ENCODE measurements at places on chromosomes 11 and 22. TPM values are rescaled to one million over a fixed set of nuclear protein-coding genes. Genes with fewer than 3 reads are reported as not detected.

DNA sequence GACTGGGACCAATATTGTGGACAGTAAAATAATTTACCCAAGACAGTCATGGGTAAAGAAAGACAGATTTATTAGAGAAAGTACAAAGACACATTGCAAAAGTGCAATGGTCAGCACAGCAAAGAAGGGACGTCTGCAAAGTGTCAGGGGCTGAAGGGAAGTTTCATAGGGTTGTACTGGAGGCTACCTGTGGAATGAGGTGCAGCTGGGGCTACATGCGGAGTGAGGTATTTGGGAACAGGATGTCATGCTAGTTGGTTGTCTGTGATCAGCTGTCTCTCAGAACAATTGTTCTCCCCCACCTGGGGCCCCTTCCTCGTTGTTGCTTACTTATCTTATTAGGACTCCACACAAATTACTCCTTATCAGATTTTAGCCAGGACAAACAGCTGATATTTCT, 11.4 kb upstream of the APOL3 start:
- no peak for DNase-seq

DNA sequence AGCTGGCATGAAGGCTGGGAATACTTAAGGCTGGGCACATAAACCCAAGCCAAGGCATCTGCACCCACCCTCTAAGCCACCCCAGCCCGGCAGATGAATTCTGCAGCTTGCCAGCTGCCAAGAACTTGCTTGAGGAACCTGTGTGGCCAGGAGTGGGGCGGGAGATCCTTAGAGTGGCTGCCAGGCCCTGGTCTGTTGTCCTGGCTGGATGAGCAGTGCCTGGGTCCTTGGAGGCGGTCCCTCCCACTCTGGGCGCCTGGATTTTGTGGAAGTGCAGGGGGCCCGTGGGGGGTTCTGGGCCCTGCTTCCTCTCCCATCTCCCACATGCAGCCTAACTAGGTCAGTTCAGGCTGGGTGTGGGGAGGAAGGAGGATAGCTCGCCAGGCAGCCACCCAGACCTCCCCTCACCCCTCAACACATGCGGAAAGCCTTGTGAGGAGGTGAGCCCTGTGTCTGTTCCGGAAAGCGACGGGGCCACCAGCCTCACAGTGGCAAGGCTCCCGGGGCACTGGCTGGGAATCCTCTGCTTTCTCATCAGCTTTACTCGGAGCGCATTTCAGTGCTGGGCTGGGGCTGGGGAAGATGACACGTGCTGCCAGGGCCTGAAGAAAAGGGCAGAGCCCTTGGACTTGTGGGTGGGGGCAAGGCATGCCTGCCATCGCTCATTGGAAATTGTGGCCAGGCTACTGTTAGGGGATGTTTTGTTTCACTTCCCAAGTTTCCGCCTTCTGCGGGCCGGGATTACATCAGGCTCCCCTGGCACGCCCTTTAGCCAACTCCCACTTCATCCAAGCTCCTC, 8.4 kb downstream of the DAGLA start:
- DNase-seq: no peak

- DNase-seq: no peak
These were observed 4.7 kb upstream of the PCF11 start for GRCh38 chr11:83152264-83152663.

- DNase-seq: no peak
These were observed at the start of gene ARAP1 for GRCh38 chr11:72752088-72752914. ARAP1 (minus strand) TSS chr11:72752408; CDS start chr11:72727128, 25,280 bp downstream.

DNA sequence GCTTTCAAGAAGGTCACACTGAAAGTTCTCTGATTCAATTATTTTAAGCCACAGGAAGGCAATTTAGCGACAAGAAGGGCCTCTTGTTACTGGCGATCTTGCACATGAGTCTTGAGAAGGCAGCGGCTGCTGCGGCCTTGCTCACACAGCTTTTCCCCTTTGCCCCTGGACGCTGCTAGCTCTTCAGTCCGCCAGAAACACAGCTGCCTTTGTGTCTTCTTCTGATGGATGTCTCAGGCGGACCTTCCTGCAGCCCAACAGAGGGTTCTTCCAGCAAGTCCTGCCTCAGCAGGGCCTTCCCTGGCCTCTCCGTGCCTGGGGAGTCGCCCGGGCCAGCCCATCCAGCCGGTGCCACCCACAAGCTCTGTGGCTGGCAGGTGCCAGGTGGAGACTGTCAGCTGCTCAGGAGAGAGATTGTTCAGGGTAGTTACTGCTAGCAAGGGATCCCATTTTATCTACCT, 59.4 kb downstream of the PKNOX2 start:
- DNase-seq: no peak

GRCh38 chr22:49086181-49086580, 741.5 kb downstream of the BRD1 start:
- DNase-seq: no peak

DNA sequence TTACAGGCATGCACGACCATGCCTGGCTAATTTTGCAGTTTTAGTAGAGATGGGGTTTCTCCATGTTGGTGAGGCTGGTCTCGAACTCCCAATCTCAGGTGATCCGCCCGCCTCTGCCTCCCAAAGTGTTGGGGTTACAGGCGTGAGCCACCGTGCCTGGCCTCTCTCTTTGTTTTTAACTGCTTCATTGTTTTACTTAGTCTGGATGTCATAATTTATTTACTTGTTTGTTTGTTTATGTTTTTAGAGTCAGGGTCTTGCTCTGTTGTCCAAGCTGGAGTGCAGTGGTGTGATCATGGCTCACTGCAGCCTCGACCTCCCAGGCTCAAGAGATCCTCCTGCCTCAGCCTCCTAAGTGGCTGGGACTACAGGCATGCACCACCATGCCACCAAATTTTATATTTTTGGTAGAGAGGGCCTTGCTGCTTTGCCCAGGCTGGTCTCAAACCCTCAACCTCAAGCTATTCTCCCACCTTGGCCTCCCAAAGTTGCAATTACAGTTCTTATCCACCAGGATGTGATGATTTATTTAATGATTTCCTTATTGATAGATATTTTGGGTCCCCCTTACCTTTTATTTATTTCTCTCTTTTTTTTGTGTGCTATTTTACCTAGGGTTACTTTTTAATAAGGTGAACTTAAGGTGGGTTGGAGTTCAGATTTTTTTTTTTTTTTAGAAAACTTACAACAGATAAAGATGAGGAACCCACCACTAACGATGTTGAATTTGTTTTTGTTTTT, 52.6 kb upstream of the ADA2 start:
- no peak for DNase-seq

PKDREJ gene
- 0.05 TPM for total RNA-seq

MPZL3 gene
- total RNA-seq: 1.6 TPM
